ENCODE measurements at places on chromosomes 7 and 10.

- DNase-seq: no peak
Measured at GRCh38 chr7:19242246-19242645, 97.0 kb upstream of the FERD3L start.

GRCh38 chr10:125783957-125784356, 8.3 kb upstream of the MMP21 start:
- DNase-seq: no peak

- DNase-seq: no peak
Measured at GRCh38 chr10:122140941-122141623, 130.0 kb upstream of the BTBD16 start.

GRCh38 chr7:139776486-139777132, 1.2 kb downstream of the HIPK2 start:
- DNase-seq: peak; percentile 46

- DNase-seq: no peak
Measured at GRCh38 chr7:91151916-91152315, 112.3 kb upstream of the FZD1 start.

GRCh38 chr7:149723082-149723767, 50.2 kb downstream of the ZNF467 start:
- no peak for DNase-seq

Data from HEK293T (cell line).